ENCODE measurements at places on chromosomes 5 and 9.
A peak's percentile ranks its signal among the peaks of the same experiment; 100 is the strongest.

DNA sequence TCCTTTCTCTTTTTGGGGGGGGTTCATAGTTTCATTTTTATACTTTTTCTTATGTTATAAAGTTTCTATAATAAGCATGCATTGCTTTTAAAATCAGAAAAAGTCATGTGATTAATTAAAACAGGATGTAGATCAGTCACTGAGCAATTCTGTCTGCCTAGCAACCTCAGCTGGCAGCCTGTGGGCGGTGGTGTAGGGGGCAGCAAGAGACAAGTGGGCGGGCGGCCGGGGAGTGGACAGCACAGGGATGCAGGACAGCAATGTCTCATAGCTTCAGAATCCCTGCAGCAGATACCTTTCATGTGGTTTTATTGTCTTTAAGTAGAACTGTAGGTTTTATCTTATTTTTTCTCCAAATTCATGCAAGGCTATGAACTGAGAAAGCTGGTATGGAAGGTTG lies 101.9 kb upstream of the S1PR3 start:
- DNase-seq, result no peak

DNA sequence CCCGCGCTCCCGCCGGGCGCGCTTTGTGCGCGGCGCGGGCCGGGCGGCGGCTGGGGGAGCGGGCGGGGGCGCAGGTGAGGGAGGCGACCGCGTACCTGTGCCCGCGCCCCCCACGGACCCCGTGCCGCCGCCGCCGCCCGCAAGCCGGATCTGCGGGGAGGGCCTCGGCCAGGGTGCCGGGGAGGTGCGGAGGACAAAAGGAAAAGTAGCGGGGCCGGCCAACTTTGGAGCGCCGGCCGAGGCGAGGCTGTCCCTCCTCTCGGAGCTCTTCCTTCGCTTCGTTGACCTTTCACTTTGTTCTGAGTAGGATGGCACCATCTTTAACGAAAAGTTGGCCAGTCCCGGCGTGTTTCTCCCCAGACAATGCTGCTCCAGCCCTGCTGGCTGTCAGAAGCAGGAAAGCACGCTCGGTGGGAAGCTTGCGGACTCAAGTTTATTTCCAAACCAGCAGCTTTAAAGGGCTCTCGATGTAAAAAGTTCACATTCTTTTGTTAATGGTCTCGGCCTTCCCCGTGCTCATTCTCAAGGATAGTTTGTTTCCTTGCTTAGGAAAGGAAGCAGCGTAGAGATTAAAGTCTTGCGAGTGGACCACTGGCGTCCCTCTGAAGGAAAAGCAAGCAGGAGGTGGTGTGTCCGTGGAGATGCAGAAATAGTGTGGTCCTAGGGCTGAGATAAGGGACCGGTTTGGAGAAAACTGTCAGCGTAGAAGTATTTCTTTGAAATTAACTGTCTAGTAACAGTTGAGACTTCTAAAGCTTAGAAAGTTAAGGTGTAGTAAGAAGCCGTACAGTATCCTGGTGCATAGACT lies 639 bp downstream of the EHMT1 start:
- DNase-seq, result peak; percentile 10

GRCh38 chr9:130696139-130696650 lies 2.6 kb downstream of the EXOSC2 start:
- DNase-seq, result no peak

DNA sequence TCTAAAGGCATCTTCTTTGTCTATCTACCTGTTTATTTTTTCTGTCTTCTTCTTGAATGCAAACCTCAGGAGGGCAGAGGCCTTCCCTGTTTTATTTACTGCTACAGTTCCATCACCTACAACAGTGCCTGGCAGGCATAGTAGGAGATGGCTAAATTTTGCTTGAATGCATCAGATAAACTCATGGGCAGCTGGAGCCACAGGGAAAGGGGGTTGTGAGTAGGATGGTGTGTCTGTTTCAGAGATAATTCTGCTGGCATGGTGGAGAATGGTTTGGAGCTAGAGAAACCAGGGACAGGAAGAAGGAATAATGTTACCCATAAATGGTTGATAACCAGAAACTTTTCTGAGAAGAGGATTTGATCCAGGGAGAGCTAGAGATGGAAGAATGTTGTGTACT lies 189.8 kb upstream of the BRINP1 start:
- no peak for DNase-seq

DNA sequence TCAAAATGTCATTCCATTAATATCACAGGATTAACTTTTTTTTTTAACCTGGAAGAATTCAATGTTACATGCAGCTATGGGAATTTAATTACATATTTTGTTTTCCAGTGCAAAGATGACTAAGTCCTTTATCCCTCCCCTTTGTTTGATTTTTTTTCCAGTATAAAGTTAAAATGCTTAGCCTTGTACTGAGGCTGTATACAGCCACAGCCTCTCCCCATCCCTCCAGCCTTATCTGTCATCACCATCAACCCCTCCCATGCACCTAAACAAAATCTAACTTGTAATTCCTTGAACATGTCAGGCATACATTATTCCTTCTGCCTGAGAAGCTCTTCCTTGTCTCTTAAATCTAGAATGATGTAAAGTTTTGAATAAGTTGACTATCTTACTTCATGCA lies 20.6 kb downstream of the PCA3 start:
- DNase-seq, result no peak

- no peak for DNase-seq
Measured at GRCh38 chr9:85423422-85423821, 318.3 kb downstream of the AGTPBP1 start.

DNA sequence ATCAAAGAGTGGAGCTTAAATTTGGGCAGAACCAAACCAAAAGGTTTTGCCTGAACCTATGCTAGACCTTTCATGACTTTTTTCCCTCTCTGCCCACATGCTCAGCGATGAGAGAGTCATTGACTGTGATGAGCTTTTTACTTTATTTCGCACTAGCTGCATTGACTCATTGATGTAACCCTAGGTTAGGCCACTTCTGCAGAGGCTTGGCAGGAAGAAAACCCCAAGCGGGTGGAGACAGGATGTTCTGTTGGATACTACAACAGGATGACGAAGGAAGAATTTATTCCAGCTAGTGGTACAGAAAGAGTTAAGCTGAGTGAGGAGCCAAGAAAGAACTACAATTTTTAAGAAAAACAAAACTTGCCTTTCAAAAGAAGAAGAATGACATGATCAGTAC lies 18.4 kb downstream of the AGXT2 start:
- no peak for DNase-seq

GRCh38 chr9:124468061-124468740 lies 17.9 kb downstream of the ADGRD2 start:
- DNase-seq, result no peak

DNA sequence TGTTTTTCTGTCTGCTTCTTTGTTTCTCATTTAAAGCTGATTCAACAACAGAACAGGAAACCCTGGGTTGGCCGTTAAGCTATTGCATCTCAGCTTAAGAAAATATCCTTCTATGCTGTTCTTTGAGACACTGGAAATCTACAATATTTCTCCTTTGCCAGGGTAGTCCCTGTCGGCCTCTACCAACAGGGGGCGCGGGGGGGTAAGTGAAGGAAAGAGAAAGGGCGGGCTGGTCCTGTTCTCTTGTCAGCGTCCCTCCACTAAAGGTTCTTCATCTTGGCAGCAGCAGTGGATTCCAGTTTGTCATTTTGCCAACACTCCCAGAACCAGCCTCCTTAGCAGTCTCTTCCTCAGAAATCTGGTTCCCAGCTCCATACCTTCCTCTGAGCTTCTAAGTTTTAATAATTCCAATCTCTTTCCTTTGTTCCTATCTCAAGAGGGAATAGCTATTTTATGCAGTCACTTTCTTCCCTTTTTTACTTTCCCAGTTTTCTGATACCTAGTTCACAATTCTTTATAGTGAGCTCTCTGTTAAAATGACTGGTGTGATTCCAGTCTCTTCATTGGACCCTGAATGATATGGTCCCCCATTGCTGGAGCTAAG lies 222.3 kb downstream of the GLIS3 start:
- DNase-seq, result no peak

DNA sequence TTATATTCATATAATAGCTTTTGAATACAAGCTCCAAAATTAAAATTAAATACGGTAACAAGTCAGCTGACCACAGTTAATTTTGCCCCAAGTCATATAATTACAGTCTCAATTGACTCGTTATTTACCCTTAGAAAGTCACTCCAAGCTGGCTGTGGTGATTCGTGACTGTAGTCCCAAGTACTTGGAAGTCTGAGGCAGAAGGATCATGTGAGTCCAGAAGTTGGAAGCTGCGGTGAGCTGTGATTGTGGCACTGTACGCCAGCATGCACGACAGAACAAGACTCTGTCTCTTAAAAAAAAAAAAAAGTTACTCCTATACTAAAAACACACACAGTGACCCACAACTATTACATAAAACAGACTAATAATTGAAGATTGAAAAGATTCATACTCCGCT lies 31.6 kb upstream of the DTWD2 start:
- DNase-seq, result no peak

DNA sequence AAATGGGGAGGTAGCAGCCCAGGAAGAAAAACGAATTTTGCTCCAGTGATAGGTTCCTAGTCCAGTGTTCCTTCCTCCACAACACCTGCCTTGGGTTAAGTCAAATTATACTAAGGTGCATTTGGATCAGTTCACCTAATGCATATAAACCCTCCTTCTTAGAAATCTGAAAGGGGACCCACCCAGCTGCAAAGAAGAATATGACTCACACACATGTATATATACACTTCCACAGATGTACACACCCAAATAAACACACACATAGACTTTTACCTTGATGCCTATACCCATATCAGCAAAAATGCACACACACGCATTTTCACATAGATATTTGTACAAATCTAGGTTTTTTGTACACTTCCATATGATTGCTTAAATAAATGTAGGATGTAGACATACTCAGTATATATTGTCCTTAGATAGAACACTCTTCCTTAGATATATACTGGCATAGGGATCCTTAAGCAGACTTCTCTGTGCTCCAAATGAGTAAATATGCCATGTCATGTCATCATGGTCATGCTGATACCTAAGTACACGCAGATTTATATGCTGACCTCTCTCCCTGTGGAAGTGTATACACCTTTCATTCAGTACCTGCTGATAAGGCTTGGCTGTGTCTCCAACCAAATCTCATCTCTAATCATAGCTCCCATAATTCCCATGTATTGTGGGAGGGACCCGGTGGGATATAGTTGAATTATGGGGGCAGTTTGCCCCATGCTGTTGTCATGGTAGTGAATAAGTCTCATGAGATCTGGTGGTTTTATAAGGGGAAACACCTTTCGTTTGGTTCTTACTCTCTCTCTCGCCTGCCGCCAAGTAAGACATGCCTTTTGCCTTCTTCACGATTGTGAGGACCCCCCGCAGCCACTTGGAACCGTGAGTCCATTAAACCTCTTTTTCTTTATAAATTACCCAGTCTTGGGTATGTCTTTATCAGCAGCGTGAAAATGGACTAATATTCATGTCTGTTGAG lies 10.2 kb downstream of the ADRB2 start:
- DNase-seq, result no peak

- no peak for DNase-seq
Measured at GRCh38 chr5:54895816-54896341, 89.5 kb downstream of the ESM1 start.

GRCh38 chr9:131739133-131739958 lies 530 bp downstream of the RAPGEF1 start:
- peak; percentile 14 for DNase-seq

- DNase-seq, result no peak
Measured at GRCh38 chr9:88481933-88482332, 53.0 kb upstream of the NXNL2 start.

- no peak for DNase-seq
Measured at GRCh38 chr5:115963566-115963965, 1.3 kb downstream of the LVRN start.

- DNase-seq, result no peak
Measured at GRCh38 chr5:152673601-152674000, 268.5 kb upstream of the NMUR2 start.

- no peak for DNase-seq
Measured at GRCh38 chr9:14170973-14171596, 142.9 kb downstream of the NFIB start.

GRCh38 chr9:120921661-120922181 lies 4.9 kb downstream of the TRAF1 start:
- DNase-seq, result no peak

DNA sequence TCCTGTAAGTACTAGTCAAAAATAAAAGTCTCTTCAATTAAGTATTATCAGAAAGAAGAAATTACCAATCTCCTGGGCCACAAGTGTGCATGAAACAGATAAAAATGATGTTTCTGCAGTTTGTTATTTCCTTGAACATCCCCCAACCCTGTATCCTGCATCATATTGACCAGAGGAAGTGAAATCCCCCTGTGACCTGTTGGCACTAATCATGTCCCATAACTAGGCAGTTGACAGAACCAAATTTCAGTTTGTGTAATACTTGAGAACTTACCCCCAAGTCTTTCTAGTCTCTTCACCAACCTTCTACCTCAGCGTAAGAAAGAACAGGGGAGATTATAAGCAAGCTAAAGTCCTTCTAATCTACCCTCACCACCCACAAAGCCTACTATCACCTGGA lies 368.2 kb upstream of the PDE4D start:
- no peak for DNase-seq

DNA sequence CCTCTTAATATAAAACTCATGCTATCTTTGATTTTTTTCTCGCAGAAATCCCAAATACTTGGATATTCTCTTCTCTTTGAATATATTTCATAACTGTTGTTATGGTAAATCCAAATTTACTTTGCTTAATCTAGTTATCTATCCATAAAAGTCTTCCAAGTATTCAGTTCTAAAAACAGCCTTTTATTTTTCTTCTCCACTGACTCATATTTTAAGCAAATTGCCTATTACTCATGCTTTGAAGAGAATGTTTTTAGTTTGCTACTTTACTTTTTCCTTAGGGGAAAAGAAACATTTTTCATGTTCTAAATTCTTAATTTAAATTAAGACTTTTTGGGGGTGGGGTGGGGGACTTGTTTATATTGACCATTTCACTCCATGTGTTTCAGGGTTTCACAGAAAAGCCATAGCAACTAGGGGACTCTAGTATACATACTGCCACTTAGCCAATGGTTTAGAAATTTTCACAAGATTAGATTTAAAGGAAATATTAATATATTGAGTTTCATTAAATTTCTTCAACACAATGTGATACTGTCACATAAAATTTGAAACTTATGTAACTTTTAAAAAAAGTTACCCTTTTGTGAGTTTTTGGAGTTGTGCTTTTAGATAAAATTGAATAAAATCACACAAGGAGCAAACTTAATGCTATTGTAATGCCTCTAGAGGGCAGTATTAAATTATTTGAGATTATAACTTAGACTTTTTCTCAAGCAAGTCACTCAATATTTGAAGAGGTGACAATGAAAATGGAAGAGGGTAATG lies 545.8 kb upstream of the ARRDC3 start:
- no peak for DNase-seq

GRCh38 chr5:139133282-139133681 lies 64.9 kb downstream of the SIL1 start:
- no peak for DNase-seq

DNA sequence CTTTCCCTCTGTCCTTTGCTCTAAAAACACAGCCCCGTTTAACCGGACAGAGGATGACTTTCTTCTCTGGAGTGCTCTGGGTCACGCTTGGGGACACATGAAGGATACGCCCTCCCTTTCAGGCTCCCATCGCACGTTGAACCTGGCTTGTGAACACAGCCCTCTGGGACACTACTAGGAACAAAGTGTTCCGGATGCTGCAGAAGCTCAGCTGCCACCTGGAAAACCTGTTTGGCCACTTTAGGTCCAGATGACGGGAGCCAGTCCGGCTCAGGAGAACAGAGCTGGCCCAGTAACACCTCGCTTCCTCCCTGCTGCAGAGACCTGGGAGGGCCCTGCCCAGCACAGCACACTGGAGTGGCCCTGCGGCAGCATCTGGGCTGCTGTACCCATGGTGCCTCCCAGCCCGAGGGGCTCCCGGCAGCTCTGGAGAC lies 60.1 kb downstream of the GADD45G start:
- DNase-seq, result no peak
